ENCODE measurements at places on chromosomes 6 and 20.

DNA sequence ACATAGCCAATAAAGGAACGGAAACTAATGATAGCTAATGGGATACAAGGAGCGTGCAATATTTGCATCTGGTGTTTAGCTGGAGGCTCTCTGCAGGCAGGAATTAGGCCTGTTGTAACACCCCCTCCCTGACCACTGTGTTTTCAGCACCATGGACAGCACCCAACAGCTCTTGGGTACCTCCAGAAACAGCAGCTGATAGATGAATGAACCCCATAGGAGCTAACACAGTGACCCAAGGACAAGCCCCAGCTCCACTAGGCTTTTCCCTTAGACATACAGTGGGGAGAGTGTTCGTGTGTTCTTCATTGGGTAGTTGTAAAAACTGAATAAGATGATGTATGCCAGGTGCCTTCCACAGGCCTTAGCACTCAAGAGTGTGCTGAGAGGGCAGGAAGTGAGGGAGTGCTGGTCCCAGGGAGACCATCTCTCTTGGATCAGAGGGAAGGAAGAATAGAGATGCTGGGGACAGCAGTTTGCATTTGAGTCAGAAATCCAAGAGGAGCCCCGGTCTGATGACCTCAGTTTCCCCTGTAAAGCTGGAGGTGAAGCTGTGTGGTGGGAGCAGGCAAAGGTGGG is 161.3 kb downstream of the PHACTR3 start:
- no peak for DNase-seq

- no peak for DNase-seq
These were observed 5.5 kb downstream of the RFPL4B start for GRCh38 chr6:112352607-112353006.

DNA sequence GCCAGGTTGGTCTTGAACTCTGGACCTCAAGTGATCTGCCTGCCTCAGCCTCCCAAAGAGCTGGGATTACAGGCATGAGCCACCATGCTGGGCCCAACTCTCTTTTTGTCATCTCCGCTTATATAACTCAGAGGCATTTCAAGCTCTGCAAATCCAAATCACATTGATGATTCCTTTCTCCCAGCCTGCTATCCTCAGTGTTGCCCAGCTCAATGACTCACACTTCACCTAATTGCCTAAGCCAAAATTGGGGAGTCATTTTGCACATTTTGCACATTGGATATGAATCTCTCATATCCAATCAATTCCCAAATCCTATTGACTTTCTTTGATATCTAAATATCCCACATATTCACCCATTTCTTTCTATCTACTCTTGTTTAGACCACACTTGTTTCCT is 3.9 kb downstream of the UTRN start:
- no peak for DNase-seq

- DNase-seq: no peak
These were observed 247.0 kb upstream of the KCNQ5 start for GRCh38 chr6:72374857-72375256.

- DNase-seq: no peak
These were observed 53.6 kb downstream of the CDH26 start for GRCh38 chr20:60011512-60012507.

DNA sequence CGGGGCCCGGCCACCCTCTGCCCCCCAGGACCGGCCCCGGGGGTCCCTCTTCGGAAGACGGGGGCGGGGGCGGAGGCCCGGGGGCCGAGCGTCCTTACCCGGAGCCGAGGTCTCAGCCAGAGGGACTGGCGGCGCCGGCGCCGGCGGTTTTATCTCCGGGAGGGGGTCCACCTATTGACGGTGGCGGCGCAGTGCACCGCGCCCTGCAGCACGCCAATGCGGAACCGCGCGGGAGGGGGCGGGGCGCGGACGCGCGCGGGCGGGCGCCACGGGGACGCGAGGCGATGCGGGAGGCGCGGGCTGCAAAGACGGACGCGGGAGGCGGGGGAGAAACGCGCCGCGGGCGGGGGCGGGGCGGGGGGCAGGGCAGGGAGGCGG is at the start of gene EEF1A2:
Gene EEF1A2 (minus strand): TSS at position 124 of the 378 bp plus-strand sequence. CDS start 1,320 bp downstream, outside the sequence.
- no peak for DNase-seq

DNA sequence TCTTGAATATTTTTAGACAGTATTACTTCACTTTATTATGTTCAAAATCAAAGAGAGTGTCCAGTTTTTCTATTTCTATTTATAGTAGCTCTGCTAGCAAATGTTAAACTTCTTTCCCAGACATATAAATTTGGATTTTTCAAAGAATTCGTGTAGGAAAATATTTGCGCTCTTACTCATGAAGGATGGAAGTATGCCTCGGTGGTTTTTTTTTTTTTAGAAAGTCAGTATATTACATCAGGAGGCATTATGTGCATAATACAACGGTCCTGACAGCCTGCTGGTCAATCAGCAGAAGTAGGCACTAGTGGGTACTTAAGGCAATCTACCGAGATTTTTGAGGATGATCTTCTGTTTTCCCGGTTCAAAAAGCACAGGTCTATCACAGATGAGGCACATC is 249.3 kb downstream of the TBX18 start:
- DNase-seq: peak; percentile 32

- no peak for DNase-seq
These were observed 18.8 kb downstream of the ZKSCAN3 start for GRCh38 chr6:28368522-28368921.

DNA sequence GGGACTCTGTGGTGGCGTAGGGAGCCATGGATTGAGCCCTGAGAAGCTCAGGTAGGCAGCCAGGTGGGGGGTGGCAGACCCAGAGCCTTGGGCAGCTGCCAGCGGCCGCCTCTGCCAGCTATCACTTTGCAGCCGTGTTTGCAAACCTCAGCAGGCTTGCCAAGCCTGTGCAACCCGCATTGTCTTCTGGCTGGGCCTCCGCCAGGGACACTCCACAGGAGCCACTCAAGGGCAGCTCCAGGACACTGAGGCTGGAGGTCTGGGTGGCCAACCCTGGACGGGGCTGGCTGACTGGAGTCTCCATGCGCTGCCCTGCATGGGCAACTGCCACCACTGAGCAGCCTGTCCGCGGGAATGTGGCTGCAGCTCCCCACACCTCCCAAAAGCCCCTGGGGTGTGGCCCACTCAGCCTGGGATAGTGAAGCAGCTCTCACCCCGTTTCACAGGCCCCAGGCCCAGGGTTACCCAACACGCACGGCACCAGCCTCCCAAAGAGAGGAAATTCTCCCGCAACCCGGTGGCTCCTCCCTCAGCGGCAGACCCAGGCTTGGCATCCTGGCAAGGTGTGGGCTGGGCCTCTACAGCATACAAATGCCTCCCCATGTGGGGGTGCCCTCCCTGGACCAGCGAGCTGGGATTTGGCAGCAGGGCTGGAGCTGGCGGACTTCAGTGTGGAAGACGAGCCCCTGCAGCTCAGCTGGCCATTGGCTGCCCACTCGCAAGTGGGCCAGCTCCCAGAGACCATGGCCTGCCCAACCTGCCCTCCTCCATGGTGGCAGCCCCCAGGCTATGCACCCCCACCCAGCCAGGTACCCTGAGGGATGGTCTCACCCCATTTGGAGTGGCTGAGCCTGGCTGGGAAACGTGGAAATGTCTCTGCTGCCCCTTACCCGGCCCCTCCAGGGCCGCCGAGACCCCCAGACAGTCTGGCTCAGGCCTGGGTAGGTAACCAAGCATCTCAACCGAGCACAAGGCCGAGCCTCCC is 2.9 kb downstream of the CHRNA4 start:
- no peak for DNase-seq

DNA sequence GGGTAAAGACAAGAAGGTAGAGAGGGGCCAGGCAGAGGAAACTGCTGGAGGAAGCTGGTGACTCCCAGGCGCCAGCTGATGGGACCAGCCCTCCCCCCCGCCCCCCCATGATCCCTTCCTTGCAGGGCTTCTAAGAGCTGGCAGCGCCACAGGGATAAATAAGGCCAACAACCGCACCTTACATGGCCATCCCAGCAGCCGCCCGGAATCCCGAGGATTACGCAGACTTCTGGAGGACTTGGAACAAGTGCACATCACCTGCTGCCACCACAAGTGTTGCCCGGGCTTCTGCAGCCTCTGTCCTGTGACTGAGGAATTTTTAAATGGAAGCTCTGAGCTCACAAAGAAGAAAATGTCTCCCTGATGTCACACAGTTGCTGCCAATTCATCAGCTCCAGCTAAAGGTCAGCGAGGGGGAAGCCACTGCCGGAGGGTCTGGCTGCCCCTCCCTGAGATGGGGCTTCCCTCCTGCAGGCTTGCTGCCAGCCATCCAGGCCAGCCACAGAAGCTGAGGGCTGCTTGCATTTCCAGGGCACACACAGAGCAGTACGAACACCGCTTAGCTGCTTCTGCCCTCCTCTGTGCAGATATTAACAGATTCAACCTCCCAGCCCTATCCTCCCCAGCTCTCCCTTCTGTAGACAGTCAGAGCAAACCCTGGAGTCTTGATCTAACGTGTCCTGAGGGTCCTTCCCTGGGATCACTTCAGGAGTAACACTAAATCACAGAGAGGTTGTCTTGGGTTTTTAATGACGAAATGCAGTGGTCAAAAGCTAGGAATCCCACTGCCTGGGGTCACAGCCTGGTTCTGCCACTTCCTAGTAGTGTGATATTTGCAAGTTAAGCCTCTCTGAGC is 38.6 kb upstream of the PIM1 start:
- DNase-seq: no peak

- DNase-seq: peak; percentile 63
These were observed 326.7 kb upstream of the CNR1 start for GRCh38 chr6:88492824-88493223.

DNA sequence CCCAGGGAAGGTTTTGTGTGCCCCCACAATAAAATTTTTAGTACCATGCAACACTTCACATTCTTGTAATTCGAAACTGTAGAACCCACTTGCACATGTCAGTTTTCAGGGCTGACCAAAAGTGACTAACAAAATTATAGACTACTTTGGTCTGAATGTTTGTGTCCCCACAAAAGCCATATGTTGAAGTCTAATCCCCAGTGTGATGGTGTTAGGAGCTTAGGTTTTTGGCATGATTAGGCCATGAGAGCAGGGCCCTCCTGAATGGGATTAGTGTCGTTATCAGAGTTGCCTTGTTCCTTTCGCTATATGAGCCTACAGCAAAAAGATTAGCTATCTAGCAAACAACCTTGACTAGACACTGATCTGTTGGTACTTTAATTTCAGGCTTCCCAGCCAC is 49.0 kb upstream of the TENT5A start:
- DNase-seq: no peak

GRCh38 chr20:40753472-40753871 is 64.4 kb upstream of the MAFB start:
- no peak for DNase-seq

DNA sequence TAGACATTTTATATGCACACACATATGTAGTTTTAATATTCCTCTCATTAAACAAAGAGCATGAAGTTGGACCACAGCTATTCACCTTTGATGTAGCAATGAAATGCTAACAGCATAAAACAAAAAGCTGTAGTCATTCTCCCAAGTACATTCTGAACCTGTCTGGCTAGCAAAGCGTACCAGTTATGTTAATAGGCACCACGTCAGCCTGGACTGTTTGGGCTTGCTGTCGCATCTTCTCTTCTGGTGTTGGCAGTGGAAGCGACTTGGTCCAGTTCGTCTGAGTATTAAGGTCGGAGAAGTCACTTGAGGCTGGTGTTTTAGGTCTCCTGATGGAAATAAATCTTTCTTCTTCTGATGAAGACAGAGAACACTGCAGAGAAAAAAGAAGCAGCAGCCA is 42.8 kb downstream of the HEBP2 start:
- no peak for DNase-seq

DNA sequence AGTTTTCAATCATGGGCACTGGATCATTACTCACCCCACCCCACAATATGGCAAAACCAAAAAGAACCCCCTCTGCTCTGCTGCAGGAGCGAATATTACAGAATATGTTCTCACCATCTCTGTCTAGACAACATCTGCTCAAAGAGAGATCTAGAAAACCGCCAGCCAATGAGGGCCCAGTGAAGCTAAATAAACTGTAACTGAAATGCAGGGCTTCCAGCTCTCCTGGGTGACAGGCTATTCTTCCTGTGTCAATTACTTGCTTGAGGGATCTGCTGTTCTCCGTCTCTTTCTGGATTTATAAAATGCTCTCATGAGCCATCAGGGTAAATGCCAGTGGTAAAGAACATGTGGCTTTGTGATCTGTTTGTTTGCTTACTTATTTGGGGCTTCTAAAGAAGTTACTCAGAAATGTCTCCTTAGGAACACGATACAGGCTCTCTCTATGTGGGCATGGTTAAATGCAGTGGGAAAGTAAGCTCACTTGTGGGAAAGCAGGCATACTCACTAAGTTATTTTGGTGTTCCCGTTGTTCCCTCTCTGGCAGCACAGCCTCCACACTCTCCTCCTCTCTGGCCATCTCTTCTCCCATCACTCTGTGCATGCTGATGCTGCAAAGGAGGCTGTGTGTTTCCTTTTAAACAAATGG is 44.8 kb downstream of the TTI1 start:
- DNase-seq: no peak

GRCh38 chr20:47799116-47799715 is 13.9 kb upstream of the SULF2 start:
- DNase-seq: peak; percentile 59

DNA sequence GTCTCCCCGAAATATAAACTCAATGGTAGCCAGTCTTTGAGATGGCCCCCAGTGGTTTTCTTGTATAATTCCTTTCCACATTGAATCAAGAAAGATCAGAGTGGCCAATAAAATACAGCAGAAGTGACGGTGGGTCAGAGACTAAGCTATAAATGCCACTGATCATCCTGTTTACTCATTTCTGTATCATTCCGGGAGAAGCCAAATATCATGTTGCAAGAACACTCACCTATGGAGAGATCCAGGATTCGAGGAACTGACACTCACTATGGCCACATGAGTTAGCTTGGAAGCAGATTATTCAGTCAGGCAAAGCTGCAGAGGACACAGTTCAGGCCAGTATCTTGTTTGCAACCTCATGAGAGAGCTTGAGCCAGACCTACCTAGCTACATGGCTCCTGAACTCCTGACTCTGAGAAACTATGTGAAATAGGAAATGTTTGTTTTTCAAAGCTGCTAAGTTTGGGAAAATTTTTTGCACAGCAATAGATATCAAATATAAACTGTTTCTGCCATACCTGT is 132.4 kb upstream of the ADGRF1 start:
- no peak for DNase-seq

GRCh38 chr6:20605061-20605460 is 70.8 kb downstream of the CDKAL1 start:
- no peak for DNase-seq

DNA sequence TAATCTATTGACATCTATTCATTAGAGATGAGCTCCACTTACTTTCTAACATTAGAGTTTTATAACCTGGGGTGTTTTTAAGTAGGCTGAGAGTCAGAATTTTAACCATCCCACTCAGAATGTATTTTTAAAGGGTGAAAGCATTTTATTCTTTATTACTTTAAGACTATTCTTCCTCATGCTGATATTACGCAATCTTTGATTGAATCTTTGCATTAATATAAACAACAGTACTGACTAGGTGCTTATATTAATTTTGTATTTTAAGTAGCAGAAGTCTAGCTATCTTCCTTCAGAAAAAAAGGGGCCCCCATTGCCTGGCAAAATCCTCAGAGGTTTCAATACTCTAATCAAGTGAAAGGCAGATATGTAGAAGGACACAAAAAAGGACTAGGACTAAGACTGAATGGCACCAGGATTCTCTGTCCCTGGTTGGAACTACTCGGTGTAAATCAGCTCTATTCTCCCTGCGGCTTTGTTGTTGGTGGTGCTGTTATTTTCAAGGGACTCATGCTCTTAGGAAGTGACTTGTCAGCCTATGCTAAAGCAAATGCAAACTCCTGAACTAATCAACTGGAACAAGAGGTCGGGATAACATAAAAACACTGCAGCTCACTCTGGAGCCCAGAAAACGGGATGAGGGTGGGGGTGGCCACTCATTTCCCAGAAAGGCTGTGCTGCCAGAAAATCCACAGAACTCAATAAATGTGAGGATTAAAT is 1324.4 kb downstream of the GRIK2 start:
- DNase-seq: no peak

Data from fibroblast of pulmonary artery (primary cell).